Esophagus squamous epithelium (tissue), 5 donors: ENCODE measurements at places on chromosomes 3 and 15.

DNA sequence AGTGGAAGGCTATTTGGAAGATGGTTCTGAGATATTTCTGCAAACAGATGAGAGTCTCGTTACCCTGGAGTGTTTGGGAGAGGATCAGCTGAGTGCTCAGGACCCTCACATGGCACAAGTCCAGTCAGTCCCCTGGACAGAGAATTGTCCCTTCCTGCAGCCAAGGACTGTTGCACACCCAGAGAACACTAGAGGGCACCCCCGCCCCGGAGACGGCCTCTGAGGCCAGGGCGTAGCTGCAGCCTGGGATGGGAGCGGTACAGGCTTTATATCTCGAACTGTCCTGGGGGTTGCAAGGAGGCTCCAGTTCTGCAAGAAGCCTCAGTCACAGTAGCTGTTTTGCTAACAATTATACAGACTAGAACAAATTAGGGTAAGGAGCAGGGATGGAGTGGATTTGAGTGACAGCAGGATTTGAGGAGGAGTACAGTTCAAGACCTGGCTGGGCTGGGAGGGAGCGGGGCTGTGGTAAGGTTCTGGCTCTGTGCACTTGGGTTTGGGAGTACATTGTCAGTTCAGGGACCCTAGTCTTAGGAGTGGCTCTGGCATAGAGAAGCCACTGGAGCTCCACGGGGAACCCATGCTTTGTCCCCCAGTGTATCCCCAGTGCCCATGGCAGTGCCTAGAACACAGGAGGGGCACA lies 67.6 kb upstream of the HACD2 start:
- no peak for DNase-seq

DNA sequence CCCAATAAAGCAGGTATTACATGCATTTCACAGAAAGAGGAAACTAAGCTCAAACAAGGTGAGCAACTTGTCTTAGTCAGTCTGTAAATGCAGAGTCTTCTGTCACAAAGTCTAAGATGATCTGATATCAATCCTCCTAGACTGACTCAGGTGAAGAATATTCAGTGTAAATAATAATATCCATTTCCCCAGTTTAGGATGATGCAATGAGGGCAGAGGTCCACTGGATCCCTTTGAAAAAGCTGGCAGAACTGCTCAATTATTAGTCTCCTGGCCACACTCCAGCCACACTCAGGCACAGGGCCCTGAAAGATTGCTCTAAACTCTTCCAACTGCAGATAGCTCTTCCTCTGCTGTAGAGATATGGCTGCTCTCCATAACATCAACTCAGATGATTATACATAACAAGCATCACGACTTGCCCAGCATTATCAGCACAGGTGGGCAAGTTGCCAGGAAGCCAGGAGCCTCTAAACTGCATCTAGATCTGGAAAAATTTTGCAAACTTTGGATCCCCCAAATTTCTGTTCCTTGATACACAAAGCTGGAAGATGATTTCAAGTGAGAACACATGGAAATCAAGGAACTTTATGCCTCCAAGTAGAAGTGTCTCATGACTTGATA lies 129.8 kb upstream of the CPNE4 start:
- DNase-seq: no peak

DNA sequence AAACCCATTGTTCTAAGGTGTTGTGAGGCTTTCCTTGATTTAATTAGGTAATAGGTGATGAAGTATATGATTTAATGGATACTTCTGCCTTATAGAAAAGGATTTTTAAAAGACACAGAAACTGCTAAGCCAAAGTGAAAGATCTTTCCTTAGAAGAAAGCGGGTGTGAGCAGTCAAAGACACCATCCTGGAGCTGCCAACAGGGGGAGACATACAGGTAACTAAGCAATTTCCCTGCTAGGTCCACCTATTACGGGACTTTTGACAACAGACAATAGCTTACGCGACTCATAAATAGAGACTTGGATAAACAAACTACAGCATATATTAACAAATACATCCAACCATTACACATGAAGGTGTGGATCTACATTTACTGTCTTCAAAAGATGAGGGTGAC lies 669.5 kb downstream of the SQOR start:
- no peak for DNase-seq

DNA sequence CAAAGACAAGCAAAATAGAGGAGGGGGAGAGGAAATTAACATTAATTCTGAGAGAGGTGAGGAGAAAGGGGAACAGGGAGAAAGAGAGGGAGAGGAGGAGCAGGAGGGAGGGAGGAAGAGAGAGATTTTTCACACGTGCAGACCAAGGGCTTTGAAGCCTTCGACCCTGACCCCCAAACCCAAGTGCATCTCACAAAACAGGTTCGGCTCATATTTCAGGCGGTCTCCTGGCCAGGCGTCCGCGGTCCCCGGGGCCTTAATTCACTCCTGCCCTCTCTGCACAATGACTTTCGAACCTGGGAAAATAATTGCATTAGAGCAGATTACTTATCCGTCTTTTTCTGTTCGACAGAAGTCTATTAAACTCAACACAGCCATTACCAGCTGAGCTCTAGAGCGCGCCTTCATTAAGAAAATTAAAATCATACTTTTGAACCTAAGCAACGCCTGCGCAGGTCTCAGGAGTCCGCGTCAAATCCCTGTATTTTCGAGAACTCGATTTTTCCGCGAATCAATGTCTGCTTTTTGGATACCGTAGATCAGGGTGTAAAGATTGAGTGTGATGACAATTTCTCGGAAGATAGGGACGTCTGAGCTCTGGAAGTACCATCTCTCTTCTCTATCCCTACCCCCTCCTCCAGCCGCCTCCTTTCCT lies 220.7 kb downstream of the MEIS2 start:
- DNase-seq: no peak

DNA sequence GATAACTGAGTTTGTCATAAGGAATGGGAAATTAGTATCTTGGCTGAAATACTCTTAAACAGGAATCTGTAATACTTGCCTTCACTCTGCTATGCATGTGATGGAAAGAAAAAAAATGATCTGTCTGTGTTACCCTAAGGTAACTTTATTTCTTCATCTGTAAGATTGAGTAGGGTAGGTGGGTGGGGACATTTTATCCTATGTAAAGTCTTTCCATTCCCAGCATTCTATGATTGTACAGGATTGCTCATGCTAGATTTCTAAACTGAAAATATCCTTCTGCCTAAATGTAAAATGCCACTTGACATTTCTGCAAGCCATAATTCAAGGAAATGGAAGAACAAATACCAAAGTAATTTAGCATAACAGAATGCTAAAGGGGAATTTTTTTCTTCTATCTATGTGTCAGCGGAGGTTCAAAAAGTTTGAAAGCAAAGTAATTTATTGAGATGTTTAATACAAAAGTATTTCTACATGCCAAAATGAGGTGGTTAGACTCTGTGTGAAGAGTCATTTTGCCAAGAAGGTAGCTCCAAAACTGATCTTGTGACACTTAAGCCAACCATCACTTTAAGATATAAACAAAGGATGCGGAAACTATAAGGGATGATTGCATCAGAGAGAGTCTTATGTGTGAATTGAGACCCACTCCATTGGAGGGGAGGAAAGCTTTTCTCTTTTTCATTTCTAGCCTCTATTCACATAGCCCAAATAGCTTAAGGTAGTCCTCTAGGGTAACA lies 46.6 kb upstream of the SERPINI2 start:
- DNase-seq: no peak

GRCh38 chr3:138046955-138047354 lies 37.0 kb downstream of the CLDN18 start:
- no peak for DNase-seq

- no peak for DNase-seq
These were observed 22.6 kb downstream of the USP50 start for GRCh38 chr15:50523851-50524251.

DNA sequence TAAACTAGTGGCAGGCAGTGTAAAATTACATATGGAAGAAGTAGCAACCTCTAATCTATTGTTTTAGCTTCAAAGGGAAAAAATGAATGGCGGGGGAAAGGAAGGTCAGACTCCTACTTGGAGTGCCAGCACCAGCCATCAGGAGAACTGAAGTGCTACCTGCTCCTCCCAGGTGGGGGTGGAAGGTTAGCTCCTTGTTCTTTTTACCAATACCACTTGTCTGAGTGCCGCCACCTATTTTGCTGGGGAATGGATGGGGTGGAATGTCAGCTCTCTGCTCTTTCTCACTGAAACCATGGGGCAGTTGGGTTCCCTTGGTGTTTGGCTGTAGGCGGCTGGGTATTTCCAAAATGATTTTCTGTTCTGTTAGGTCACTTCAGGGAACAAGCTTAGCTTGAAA lies 428.7 kb upstream of the EPHA3 start:
- DNase-seq: no peak

- DNase-seq: no peak
These were observed 550 bp downstream of the RPP25 start for GRCh38 chr15:74955796-74956647.

GRCh38 chr15:99722406-99722805 lies 10.8 kb downstream of the LYSMD4 start:
- no peak for DNase-seq

- no peak for DNase-seq
These were observed 230.3 kb upstream of the RGMA start for GRCh38 chr15:93319121-93319814.

DNA sequence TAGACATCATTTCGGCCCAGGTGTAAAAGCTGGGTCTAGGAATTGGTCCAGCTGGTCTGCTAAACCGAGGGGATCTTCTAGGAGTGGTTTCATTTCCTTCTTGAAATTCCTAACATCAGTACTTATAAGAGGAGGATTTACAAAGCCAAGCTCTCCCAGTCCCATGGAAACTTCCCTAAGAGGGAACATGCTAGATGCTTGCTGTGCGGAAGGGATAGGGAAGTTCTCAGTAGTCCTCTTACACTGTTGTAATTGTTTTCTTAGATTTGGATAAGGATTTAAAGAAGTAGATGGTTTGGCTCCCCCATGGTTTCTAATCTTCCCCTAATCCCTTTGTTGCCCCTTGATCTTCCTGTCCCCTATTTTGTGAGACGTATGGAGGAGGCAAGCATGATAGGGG lies 89.7 kb upstream of the XCR1 start:
- no peak for DNase-seq

GRCh38 chr3:59609657-59610348 lies 560.0 kb upstream of the CFAP20DC start:
- DNase-seq: no peak

GRCh38 chr3:182668974-182669373 lies 124.3 kb upstream of the ATP11B start:
- DNase-seq: no peak

DNA sequence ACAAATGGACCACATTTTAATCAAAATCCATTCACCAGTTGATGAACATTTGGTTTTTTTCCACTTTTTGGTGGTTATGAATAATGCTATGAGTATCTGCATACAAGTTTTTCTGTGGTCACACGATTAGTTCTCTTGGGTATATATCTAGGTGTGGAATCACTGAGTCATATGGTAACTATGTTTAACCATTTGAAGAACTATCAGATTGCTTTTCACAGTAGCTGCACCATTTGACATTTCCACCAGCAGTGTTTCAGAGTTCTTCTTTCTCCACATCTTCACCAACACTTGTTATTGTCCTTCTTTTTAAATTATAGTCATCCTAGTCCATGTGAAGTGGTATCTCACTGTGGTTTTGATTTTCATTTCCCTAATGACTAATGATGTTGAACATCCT lies 33.3 kb upstream of the ATG7 start:
- no peak for DNase-seq

DNA sequence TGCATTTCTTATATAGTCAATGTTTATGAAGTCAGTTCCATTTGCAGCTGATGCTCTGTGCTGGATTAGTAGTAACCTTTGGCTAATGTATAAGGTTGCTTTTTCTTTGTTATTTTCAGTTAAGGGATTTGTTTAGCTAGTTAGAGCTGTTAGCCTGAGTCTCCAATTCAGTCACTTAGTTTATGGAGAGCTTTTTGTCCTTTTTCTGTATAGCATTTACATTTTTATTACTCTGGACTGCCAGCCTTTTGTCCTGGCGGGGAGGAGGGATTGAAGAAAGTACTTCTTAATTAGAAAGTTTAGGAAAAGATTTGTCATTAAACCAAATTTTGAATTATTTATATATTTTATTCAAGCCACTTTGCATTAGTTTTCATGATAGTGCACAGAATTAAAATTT lies 52.0 kb downstream of the DNAJC13 start:
- no peak for DNase-seq

DNA sequence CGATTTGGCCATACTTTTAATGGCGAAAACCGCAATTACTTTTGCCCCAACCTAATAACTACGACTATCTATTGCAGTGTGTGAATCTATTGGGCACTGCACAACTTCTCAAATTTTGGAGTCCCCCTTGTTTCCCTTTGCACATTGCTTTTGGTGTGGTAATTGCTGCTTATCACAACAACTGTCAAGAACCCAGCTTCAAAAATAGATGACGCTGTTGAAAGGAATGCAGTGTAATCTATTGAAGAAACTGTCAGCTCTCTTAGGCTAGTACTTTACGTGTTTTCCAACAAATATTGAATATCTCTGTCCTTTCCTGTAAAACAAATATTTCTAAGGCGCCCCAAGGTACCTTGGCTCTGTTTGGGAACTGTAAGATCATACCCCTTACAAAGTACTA lies 222.8 kb upstream of the UBE2E2 start:
- DNase-seq: no peak

DNA sequence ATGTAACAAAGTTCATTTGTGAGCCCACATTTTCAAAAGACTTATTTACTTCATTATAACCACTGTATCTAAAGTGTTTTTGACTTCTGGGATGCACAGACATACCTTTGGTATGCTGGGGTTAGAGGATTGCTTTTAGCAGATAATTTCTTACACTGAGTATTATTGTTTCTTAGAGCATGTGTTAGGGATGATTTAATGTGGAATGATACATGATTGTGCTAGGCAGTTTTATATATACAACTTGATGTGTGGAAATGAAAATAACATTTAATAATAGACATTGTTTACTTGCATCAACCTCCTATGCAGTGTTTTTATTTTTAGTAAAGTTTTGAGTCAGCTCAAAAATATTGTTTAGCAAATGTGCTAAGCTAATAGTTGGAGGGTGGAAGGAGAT lies 3.4 kb downstream of the KIF23 start:
- no peak for DNase-seq

GRCh38 chr3:12643724-12644123 lies 20.2 kb downstream of the RAF1 start:
- DNase-seq: no peak

DNA sequence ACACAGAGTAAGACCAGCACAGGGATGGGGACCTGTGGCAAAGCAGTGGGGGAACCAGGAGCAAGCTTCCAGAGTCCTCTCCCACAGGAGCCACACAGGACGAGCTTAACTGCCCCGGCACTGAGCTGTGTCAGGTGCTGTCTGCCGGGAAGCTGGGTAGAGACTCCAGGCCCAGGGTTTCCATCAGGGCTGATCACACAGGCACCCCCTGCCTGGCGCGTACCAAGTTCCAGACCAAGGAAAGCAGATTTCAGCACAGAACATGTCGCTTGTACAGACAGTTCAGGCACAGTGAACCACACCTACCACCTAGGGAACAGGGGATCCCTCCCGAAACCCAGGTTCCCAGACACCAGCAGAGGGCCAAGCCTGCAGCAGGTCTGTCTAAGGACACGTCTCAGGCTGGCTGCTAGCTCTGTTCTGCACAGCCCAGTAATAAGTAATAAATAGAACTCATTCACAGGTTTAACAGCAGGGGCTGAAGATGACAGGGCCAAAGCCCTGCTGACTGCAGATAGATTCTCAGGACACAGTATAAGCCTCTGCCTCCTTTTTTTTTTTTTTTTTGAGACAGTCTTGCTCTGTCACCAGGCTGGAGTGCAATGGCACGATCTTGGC lies 30.2 kb upstream of the OCA2 start:
- no peak for DNase-seq

- no peak for DNase-seq
These were observed 277.9 kb upstream of the TLE3 start for GRCh38 chr15:70375586-70375985.

- no peak for DNase-seq
These were observed 31.3 kb downstream of the EFL1 start for GRCh38 chr15:82231233-82231632.

GRCh38 chr15:40982855-40983254 lies 29.6 kb downstream of the CHAC1 start:
- no peak for DNase-seq
